Activated T-cell treated with anti-CD3 and anti-CD28 coated beads, Interleukin-2, amount 50 U/mL, for 72 hours (primary cell): ENCODE measurements at places on chromosomes 12 and 14. TPM values are rescaled to one million over a fixed set of nuclear protein-coding genes. Genes with fewer than 3 reads are reported as not detected.

- DNase-seq, result peak; percentile 29
Observed at GRCh38 chr12:1830981-1831963, 10.9 kb downstream of the LRTM2 start.

Gene ASCL1
- total RNA-seq, result not detected

DNA sequence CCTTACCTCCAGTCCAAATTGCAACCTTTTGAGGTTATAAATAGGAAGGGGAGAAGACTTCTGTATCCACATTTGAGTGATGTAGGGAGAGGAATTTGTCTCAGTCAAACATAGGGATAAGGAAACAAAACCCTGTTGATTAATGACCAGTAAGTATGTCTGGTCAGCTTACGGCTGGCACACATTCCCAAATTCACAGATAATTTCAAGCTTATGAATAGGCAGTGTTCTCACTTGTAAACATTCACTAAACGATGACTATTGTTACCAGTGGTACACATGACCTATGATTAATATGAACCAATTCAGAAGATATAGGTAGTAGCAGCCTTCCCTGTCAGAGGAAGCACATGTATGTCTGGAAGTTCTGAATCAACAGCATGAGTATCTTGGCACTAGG, 33.0 kb upstream of the SLC5A8 start:
- no peak for DNase-seq

GRCh38 chr12:52759218-52759617, 17.9 kb downstream of the KRT76 start:
- DNase-seq, result no peak

GRCh38 chr14:61332658-61333029, 11.3 kb downstream of the PRKCH start:
- no peak for DNase-seq

GRCh38 chr14:79861111-79861510, 350.2 kb downstream of the DIO2 start:
- no peak for DNase-seq

Gene CLEC9A
- not detected for total RNA-seq

GRCh38 chr14:104579507-104579906, at the start of gene C14orf180:
C14orf180 (plus strand) TSS chr14:104579764; CDS start chr14:104586431, 6,667 bp downstream.
- DNase-seq, result no peak

Gene ZNF26
- total RNA-seq, result 22.9 TPM

Gene TRHDE
- not detected for total RNA-seq

GRCh38 chr12:12683725-12684124, 12.3 kb downstream of the GPR19 start:
- DNase-seq, result no peak

- DNase-seq, result no peak
Observed at GRCh38 chr14:54722791-54723432, 156.0 kb downstream of the SAMD4A start.

- DNase-seq, result no peak
Observed at GRCh38 chr14:54649056-54649455, 82.1 kb downstream of the SAMD4A start.

DNA sequence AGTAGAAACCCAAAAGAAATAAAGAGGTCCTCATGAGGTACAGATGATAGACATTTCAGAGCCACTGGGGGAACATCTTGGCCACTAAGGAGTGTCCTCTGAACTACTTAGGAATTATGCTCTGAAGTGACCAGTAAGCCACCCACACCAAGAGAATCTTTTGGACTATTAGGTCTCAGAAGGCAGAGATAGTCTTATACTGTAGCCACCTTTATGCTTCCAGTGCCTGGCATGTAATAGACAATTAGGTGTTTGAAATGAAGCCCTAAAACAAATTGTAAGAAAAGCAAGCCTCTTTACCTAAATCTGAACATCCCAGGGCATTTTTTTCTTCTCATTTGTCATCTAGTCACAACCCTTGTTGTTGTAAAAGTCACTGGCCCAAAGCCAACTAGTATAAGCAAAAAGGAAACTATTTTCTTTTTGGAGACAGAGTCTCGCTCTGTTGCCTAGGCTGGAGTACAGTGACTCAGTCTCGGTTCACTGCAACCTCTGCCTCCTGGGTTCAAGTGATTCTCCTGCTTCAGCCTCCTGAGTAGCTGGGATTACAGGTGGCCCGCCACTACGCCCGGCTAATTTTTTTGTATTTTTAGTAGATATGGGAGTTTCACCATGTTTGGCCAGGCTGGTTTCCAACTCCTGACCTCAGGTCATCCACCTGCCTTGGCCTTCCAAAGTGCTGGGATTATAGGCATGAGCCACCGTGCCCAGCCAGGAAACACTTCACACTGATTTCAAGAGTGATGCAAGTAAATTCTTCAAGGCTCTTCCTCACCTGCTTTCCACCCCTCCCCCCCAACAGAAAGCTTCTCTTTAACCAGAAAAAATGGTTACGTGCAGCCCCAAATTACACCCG, 11.1 kb downstream of the PLEKHA5 start:
- no peak for DNase-seq

- no peak for DNase-seq
Observed at GRCh38 chr12:118237052-118237665, 101.2 kb downstream of the PEBP1 start.

DNA sequence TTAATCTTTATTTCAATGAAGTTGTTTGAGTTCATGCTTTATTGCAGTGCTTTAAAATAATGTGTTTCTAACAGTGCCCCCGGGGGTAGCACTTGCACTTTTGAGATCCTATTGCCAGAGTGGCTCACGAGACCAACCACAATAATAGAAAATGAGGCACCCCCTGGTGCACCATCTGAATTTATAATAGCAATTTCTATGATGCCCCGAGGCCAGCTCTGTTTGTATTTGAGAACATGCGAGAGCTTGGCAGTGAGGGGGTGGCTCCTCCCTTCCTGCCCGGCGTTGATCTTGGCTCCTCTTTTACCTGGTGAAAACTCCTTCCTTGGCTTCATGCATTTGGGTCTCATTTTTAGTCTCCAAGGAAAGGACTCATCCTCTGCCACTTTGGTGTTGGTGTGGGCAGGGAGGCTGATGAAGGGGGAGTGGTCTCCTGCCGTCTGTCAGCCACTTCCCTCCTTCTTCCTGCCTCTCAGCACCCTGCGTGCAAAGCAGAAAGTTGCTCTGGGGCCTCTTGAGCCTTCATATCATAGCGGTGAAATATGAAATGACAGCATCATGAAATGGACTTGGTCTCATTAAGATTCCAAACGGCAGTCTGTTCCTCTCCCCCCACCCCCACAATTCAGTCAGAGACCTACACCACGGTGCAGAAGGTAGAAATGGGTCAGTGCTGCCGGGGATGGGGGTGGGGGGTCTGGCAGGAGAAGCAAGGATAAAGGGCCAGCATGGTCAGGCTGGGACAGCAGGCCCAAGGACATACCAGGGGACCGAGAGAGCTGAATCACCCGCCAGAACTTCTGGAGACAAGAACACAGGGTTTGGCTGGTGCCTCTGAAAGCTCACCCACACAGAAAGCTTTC, 17.7 kb upstream of the NRXN3 start:
- DNase-seq, result no peak

Gene FOXN4
- total RNA-seq, result not detected

- DNase-seq, result peak; percentile 36
Observed at GRCh38 chr12:120468325-120468820, 1.2 kb downstream of the SRSF9 start.

DNA sequence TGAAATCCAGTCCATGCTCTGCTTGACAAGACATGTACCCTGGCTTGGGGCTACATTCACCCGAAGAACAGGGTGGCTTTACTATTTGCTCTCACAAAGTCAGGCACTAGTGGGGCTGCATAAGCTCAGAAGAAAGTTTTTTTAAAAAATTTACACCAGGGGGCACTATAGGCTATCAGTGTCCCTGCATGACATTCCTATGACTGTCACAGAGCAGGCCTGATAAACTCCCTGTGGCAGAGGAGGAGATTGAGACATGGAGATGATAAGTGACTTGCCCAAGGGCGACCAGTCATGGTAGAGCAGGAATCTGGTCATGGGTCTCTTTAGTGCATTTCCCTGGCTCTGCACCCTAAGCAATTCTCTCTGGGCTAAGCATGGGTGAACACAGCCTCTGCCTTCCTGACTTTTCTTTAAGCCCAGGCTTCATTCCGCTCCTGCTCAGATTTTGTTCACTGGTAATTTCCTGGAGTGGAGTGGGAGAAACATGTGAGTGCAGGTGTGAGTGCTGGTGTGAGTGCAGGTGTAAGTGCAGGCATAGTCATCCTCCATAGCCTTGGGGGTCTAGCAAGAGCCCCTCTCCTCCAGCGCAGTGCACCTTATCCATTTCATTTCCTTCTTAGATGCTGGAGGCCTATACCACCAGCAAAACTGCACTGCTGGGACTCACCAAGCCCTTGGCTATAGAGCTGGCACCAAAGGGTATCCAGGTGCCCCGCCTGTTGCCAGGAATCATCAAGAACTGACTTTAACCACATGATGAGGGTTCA, 91.6 kb downstream of the DHRS2 start:
- peak; percentile 9 for DNase-seq

Gene ACOT6
- total RNA-seq, result not detected

Gene SLC6A13
- 3.3 TPM for total RNA-seq

Gene ANKRD33
- not detected for total RNA-seq

Gene SLC2A13
- total RNA-seq, result 5.8 TPM

GRCh38 chr14:38964630-38965029, 138.4 kb downstream of the SEC23A start:
- no peak for DNase-seq

Gene OR6C2
- not detected for total RNA-seq

- DNase-seq, result no peak
Observed at GRCh38 chr14:99150236-99150635, 121.8 kb downstream of the BCL11B start.

DNA sequence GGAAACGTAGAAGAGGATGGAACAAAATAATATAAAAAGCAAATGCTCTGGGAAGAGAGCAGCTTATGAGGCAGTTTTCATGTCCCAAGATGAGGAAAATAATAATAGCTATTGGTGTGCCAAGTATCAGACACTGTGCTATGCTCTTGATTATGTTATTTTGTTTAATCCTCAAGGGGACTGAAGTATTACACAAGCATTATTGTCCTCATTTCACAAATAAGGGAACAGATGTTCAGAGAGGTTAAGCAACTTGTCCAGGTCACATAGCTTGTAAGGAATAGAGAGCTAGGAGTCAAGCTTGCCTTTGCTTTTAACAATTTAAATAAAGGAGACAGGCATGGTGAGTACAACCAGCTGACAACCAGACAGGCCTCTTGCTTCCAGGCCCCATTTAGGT, 26.9 kb upstream of the LTBP2 start:
- no peak for DNase-seq

GRCh38 chr14:67515386-67516079, 17.6 kb upstream of the PLEKHH1 start:
- peak; percentile 35 for DNase-seq

DNA sequence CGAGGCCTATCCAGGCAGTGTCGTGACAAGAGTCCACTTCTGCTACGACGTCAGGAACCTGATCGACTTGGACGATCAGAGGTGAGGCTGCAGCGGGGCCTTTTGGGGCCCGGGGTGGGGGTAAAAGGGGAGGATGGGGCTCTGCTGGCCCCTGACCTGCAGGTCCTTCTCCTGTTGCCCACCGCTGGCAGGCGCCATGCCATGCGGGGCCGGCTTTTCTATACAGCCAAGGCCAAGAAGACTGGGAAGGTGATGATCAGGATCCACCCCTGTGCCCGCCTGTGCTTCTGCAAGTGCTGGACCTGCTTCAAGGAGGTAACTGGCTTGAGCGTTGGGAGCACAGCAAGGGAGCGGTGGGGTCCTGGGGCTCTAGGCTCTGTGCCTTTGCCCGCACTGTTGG, 31.6 kb downstream of the NGB start:
- DNase-seq, result no peak

Gene GPRC5A
- total RNA-seq, result 0.60 TPM

DNA sequence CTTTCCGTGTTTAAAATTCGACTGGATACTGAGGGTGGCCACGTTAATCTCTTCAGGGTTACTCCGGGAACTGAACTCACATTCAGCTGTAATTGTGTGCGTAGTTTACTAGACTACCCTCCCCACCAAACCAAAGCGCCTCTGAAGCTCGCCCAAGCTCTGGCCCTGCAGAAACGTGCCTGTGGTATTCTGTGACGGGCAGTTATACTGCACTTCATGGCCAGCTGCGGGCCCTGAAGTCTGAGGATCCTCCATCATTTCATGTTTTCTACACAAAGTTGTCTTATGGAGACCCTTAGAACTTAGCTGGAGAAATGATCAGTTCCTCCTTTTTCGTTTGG, 688 bp downstream of the ZNF26 start:
- no peak for DNase-seq

- DNase-seq, result no peak
Observed at GRCh38 chr12:107917912-107918800, 143.7 kb downstream of the ASCL4 start.

Gene EIF4B
- total RNA-seq, result 622 TPM

DNA sequence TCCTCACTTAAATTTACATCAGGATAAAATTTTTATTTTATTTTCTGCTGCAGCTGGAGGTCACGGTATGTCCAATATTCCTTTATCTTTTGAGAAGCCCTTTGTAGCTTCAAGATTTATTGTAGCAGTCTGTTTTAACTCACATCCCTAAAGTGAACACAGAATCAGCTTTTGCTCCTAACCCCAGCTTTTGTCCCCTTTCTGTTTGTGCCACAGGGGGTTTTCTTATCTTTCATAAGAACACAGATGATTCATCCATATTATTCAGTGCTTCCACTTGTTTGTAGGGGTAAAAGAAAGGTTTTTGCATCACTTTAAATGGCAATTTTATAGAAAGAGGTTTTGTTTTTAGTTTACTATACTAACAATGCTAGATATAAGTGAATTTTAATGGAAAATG, 21.8 kb upstream of the PIK3C2G start:
- no peak for DNase-seq

DNA sequence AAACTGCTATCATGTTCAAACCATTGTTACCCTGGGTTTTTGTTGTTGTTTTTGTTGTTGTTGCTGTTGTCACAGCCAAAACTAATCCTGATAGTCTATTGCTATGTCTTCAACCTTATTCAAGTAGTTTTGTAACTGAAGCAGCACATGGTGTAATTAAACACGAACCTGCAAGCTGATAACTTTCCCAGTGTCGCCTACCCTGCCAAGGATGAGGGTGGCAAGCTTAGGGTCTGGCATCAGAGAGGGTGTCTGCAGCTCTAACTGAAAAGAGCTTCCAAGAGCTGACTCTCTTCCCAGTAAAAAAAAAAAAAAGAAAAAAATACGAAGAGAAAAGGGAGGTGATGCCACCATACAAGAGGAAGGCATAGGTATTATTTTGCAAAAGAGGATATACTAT, 86.3 kb upstream of the BCL2L14 start:
- DNase-seq, result no peak

- no peak for DNase-seq
Observed at GRCh38 chr14:69344171-69344570, 53.9 kb downstream of the ERH start.

- no peak for DNase-seq
Observed at GRCh38 chr12:110498984-110499706, 2.8 kb downstream of the VPS29 start.

DNA sequence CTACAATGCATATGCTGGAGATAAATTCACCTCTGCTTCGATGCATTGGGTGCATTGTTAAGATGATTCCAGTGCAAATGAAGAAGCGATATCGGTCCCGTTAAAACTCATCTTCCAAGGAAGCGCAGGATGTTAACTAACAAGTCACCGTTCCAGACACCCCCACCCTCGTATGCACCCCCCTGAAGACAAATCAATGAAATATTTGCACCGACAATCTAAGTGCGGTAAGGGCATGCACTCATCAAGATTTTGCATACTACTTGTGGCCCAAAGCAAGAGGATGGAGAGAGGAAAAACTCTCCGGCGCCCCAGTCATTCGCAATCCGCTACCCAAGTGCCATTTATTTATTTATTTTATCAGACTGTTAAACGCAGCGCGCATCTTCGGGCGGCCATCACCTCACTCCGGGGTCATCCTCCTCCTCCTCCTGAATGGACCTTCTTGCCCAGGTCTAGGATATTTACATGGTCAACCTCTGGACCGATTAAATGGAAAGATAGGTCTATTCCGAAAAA, 1.2 kb downstream of the NOVA1 start:
- no peak for DNase-seq

Gene TPPP2
- total RNA-seq, result not detected
